ENCODE measurements at places on chromosomes 12 and 14.
A peak's percentile ranks its signal among the peaks of the same experiment; 100 is the strongest.

DNA sequence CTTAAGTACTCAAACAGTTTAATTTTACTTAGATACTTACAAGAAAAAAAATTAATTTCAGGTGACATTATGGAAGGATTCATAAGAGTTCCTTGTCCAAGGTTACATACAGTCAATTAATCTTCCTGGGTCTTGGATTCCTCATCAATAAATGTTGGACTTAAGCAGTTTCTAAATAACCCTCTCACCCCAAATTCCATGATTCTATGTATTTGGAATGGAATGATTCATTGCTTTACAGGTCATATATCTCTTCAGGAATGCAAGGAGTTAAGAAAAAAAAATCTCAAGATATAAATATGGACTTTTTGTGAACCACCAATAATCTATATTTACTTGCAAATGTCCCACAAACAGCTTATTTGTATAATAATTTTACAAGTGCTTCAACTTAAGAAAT lies 84.2 kb upstream of the BMP4 start:
- no peak for DNase-seq

DNA sequence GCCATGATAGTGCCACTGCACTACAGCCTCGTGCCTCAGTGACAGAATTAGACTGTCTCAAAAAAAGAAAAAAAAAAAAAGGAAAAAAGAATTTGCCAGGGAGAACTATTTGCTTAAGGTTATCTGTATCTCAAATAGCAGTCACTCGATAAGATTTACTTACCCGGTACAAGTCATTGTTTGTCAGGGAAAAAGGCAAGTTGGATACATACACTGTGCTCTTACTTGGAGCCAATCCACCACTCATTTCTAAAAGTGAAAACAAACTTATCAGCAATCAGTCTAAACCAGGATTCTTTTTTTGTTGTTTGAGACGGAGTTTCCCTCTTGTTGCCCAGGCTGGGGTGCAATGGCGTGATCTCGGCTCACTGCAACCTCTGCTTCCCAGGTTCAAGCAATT lies 2.0 kb downstream of the ZCRB1 start:
- DNase-seq = no peak

GRCh38 chr12:81081726-81082125 lies 3.8 kb downstream of the ACSS3 start:
- DNase-seq = no peak

DNA sequence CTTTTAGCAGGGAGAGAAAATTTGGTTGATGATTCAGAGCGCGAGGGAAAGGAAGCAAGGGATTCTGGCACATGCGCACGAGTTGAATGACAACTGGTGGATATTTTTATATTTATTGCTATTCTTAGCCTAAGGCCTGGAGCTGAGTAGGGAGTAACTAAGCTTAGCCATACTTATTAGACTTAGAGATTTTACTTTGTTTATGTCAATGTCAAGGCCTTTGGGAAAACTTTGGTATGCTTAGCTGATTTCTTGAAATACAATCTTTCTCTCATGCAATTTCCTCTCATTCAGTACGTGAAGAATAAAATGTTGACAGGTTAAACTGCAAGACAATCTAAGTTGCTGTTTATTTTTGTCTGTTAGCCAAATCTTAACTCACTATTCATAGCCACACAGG lies 101.1 kb downstream of the CRADD start:
- DNase-seq = no peak

- peak; percentile 66 for DNase-seq
Measured at GRCh38 chr12:52231305-52232202, 1.5 kb upstream of the KRT7 start.

GRCh38 chr14:34098045-34098984 lies 147.4 kb upstream of the EGLN3 start:
- DNase-seq = no peak

GRCh38 chr12:44582521-44582920 lies 293.6 kb downstream of the NELL2 start:
- no peak for DNase-seq

DNA sequence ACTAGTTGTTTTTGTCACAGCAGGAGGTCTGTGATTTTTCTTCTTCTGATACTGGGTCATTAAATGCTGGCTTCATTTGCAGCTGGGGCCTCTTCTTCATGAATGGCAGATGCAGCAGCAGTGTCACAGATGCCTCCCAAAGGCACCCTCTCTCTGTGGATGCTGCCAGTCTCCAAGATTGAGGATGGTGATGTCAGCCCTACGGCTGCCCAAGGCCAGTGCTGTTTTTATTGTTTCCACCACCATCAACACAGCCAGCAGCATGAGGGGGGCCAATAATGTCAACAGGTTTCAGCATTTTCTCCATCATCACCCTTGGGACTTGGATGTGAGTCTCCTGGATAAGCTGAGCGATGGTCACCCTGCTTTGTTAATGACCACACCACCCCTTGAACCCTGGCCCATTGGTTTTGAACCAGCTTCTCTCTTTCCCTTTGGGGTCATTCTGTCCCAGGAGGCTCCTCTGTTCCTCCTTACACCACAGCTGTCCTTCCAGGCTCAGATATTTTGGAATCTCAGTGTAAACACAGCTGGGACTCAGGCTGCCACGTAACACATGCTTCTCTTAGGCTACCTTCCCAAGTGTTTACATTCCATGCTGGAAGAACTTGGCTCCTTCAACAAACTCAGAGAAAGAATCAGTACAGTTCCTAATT lies 151.7 kb upstream of the DDHD1 start:
- no peak for DNase-seq

GRCh38 chr12:51216642-51217041 lies 1.2 kb downstream of the POU6F1 start:
- no peak for DNase-seq

GRCh38 chr12:2282318-2282717 lies 229.5 kb downstream of the CACNA1C start:
- no peak for DNase-seq

DNA sequence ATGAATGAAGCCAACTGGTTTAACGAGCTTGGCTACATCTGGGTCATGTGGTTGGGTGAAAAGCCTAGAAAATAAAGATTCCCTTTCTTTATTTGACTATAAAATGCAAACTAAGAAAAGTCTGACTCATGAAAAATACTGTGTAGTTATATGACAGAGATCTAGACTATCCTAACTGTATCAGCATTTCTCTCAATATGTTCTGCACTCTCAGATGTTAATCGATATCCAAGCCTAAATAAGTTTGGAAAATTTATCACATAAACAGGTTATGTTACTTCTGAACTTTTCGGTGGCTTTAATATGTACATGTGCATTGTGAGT lies 133.1 kb downstream of the DAAM1 start:
- DNase-seq = no peak

DNA sequence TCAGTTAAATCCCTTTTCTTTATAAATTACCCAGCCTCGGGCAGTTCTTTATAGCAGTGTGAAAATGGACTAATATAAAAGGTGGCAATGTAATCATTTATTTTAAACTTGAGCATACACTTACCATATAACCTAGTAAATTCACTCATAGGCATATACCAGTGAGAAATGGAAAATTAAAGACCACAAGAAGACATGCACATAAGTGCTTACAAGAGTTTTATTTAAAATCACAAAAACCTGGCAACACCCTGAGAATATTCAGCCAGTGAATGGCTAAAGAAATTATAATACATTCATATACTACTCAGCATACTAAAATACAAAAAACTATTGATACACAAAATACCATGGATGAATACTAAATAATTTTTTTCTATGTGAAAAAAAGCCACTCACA lies 1017.5 kb upstream of the TMEM132C start:
- no peak for DNase-seq

- DNase-seq = no peak
Measured at GRCh38 chr14:50813544-50813863, 17.5 kb downstream of the NIN start.

GRCh38 chr12:20822415-20822814 lies 11.9 kb downstream of the SLCO1B3 start:
- no peak for DNase-seq

DNA sequence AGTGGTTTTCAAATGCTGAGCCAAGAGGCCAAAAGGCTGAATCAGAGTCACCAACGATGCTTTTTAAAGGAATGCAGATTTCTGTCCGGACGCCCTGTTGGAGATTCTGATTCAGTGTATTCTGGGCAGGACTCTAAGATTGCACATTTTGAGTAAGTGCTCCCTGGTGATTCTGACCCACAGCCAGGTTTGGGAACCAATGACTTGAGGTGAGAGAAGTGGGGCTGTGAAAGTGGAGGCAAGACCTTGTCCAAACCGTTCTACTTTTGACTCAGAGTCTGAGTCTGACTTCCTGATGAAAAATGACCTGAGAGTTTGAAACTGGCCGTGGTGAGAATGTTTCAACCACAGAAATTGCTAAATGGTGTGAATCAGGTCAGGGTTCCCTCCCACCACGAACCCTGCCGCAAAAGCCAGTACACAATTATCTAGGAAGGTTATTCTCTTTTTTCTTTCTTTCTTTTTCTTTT lies 90.2 kb downstream of the NTN4 start:
- no peak for DNase-seq

GRCh38 chr12:51994959-51995358 lies 11.8 kb upstream of the TAMALIN start:
- no peak for DNase-seq

GRCh38 chr12:62351326-62351725 lies 91.1 kb downstream of the USP15 start:
- no peak for DNase-seq

- DNase-seq = no peak
Measured at GRCh38 chr14:60332869-60333268, 83.8 kb downstream of the PPM1A start.

- DNase-seq = no peak
Measured at GRCh38 chr12:127311720-127312364, 955.1 kb upstream of the TMEM132C start.

DNA sequence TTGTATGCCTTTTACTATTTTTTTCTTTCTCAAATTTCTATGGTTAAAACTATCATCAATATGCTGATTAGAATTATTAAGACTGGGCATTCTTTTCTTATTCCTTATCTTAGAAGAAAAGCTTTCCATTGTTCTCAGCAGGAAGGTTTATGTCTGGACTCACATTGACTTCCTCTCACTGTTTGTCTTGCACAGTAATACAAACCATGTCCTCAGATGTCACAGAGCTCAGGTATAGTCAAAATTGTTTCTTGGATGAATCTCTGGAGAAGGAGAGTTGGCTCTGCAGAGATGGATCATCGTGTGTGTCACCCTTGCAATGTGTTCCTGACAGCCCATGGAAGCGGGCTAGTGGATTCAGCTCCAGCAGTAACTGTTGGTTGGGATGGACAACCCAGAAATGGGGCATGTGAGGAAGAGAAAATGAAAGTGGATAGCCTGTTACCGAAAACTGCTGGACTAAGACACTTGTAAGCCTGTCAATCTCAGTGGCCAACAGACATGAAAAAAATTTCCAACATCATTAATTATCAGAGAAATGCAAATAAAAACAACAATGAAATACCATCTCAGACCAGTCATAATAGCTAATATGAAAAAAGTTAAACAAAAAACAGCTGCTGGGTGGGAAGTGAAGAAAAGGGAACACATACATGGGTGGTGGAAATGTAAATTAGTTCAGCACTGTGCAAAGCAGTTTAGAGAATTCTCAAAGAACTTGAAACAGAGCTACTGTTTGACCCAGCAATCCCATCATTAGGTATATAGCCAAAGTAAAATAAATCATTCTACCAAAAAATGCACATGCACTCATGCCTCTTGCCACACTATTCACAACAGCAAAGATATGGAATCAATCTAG lies 967.8 kb downstream of the TMEM121 start:
- DNase-seq = no peak

DNA sequence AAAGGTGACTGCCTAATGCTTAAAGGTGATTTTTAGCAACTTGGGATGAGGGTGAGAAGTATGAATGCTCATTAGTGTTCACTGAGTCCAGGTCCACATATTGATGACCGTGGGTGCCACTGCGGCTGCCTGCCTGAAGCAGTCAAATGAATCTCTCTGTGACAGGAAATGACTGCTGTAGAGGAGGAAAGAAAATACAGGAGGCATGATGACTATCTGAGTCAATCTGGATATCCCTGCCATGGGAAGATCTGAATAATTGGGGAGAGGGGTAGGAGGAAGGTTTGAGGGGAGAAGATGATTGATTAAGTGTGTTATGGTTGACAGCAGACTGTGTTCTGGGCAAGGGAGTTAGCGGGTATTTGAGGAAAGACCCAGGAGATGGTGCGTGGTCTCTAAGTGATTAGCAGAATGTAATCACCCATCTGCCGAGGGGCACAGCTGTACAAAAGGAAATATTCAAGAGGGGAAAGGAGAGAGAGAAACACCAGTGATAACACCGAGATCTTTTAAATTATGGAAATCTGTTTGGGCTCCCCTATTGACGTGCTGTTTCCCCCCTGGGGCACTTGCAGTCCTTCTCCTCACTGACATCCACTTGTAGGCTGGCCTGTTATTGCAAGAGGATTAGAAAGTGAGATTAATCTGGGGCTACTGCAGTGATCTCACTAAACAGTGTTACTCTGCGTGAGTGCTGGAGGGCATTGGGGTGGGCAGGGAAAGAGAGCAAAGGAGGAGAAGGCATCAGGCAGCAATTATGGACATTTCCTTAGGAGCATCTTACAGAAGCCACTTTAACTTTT lies 97.7 kb downstream of the AKAP6 start:
- DNase-seq = no peak

DNA sequence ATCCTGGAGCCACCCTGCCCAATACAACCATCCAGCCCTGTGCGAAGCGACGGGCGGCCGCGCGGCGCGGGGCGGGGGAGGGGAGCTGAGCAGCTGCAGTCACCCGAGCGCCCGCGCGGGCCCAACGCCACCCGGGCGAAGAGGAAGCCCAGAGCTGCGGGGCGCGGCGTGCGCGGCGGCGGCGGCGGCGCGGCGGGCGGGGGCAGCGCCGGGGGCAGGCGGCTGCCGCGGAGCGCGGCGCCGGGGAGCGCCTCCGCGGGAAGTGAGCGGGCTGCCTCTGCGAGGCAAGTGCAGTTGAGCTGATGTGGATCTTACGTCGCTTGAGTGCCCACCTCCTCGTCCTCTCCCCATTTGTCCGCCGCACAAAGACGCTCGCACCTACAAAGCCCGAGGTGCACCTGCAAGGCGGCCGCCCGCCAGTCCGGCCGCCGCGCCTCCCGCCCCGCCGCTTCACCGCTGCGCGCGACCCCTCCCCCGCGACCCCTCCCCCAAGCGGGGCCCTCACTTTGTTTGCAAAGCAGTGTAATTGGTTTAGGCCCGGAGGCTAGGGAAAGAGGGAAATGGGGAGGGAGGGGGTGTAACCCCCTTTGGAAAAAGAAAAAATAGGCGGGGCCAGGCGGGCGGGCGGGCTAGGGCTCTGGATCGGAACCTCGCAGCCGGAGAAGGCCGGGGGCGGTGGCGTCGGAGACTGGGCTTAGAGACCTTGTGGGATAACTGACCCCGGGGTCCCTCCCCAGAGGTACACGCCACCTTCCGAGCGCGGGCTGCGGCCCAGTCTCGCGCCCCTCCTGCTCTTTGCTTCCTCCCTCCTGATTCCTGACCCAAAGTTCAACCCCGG lies at the start of the genes FOXA1 and TTC6:
TSS of gene FOXA1 (minus strand) at position 279 of the 838 bp plus-strand sequence. CDS start at position 2, 277 bp downstream.
TSS of gene TTC6 (plus strand) at position 659 of the 838 bp plus-strand sequence. CDS start 26,436 bp downstream, outside the sequence.
- no peak for DNase-seq

- DNase-seq = no peak
Measured at GRCh38 chr12:29012673-29013072, 136.4 kb upstream of the FAR2 start.

- DNase-seq = no peak
Measured at GRCh38 chr14:98470663-98471062, 801.3 kb downstream of the BCL11B start.
